ENCODE measurements at places on chromosomes 3 and 15.

GRCh38 chr15:80931721-80932512 lies 57.7 kb downstream of the MESD start:
- DNase-seq, result no peak

- no peak for DNase-seq
These were observed 386.2 kb upstream of the ARHGEF26 start for GRCh38 chr3:153734777-153735551.

GRCh38 chr15:75369897-75370581 lies 1.6 kb upstream of the MAN2C1 start:
- no peak for DNase-seq

DNA sequence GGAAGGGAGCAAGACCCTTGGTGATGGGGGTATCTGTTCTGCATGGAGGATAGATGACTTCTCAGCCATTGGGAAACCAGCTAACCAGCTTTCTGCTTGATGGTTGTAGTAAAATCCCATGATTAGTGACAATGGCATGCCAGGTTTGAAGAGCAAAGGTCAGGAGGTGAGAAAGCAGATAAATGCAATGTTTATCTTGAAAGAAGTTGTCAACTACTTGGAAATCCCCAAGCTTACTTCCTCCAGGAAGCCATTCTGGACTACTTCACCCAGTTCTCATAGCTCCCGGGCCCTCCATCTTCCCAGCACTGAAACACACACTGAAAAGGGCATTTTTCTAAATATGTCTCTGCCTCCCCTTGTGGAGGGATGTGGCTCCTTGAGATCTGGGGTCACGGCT lies 51.3 kb downstream of the SMAD3 start:
- no peak for DNase-seq

DNA sequence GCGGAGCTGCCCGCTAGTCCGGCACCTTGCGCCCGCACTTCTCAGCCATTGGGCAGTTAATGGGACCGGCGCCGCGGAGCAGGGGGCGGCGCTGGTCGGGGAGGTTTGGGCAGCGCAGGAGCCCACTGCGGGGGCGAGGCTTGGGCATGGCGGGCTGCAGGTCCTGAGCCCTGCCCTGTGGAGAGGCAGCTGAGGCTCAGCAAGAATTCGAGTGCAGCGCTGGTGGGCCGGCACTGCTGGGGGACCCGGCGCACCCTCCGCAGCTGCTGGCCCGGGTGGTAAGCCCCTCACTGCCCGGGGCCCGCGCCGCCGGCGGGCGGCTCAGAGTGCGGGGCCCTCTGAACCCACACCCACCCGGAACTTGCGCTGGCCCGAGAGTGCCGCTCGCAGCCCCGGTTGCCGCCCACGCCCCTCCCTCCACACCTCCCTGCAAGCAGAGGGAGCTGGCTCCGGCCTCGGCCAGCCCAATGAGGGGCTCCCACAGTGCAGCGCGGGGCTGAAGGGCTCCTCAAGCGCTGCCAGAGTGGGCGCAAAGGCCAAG lies 835.0 kb downstream of the TBL1XR1 start:
- DNase-seq, result no peak

DNA sequence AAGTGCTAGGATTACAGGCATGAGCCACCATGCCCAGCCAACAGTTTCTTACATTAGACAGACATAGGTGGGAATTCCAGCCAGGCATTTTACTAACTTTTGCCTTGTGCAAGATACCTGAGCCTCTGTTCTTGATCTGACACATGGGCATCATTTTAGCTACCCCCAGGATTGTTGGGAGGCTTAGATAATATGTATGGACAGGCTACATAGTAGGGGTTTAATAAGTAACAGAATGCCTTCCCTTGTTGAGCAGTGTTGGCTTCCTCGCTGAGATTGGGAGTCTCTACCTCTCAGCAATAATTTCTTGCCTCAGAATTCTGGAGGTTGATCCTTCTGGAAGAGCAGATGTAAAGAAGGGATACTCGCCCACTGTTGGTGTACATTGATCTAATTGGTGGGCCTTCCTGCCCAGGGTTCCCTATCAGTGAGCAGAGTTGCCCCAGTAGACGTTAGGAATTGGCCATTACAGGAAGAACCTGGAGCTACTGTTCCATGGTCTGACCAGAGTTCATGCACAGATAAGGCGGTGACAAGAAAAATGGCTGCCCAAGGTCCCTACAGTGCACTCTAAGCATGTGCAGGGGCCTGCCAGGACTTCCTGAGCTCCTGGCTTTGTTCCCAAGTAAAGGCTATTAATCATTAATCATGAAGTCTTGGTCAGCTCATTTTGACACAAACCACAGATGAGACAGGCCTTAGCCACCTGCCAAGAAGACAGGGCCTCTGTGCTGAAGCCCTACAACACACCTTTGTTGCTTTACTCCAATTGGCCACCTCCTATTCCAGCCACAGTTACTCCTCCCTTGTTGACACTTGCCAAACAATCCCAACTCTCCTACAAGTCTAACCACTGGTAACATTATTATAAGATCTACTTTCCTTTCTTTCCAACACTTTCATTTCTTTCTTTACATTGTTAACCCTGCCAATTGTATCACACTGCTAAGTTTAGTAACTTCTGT lies 5.0 kb upstream of the IL17RE start:
- no peak for DNase-seq

DNA sequence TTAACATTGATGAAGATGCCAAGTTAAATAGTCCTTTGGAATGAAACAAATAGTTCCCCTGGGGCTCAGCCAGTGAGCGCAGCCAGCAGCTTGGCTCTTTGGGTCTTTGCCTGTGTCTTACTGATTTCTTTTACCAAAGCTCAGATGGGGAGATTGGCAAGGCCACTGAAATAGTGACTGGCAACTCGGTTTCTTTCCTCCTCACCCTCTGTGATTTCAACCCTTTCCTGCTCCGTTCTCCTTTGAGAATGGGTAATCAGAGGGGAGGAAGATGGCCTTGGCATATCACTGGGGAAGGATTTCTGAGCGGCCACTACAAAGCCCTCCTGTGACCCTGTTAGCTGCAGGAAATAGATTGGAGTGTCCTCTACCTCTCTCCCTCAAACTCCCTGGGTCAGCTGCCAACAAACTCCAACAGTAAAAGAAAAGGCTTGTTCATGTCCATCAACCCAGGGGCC lies 337.1 kb upstream of the LRRFIP2 start:
- no peak for DNase-seq

GRCh38 chr3:27943106-27943505 lies 221.0 kb upstream of the EOMES start:
- no peak for DNase-seq

GRCh38 chr15:101256757-101257156 lies 4.9 kb upstream of the CHSY1 start:
- DNase-seq, result no peak

- DNase-seq, result no peak
These were observed 24.5 kb downstream of the ABHD6 start for GRCh38 chr3:58261954-58262666.

GRCh38 chr15:49815950-49816349 lies 195.1 kb downstream of the DTWD1 start:
- DNase-seq, result no peak

- DNase-seq, result no peak
These were observed 55.8 kb downstream of the LRRN1 start for GRCh38 chr3:3855056-3855455.

DNA sequence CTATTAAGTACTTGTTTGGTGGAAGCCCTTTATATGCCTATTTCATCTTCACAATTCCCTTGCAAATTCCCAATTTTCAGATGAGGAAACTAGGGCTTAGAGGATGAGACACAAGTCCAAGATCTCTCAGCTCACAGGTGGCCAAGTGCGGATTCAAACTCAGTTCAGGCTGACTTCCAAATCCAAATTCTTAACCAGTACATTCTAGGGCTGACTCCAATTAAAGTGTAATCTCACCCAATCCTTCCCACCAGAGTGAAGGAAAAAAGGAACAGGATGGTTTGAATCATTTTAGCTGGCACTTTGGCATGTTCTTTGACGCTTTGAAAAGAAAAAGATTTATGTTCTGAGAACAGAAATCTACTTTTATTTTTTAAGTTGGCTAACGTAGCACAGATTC lies 12.7 kb downstream of the ARHGEF3 start:
- no peak for DNase-seq

- no peak for DNase-seq
These were observed 95.7 kb downstream of the OXSM start for GRCh38 chr3:25885544-25885943.

DNA sequence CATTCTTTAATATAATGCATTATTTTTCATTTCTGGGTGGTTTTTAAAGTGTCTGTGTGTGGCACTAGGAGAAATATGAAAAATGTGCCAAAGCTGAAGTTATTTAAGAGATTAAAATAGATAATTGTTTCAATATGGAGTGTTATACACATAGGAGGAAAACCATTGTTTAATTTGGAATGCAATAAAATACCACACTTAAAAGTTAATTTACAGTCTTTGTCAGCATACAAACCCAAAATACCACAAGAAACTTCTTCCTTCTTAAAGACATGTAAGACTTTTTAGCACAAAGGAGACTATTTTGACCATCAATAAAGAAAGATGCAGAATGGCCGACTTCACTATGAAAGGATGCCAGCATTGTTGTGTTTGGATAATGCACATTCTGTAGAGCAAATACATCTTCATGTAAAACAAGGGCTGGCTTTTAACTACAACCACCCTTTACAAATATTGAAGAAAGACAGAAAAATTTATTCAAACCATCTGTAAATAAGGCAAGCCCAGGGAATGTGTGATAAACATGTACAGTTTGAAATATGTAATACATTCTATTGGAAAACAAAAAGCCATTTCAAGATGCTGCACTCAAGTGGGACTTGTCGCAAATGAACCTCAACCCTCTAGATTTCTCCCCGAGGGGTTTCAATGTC lies 1146.6 kb downstream of the ROBO1 start:
- DNase-seq, result no peak

- DNase-seq, result no peak
These were observed 182.3 kb upstream of the LPP start for GRCh38 chr3:187971629-187972028.

DNA sequence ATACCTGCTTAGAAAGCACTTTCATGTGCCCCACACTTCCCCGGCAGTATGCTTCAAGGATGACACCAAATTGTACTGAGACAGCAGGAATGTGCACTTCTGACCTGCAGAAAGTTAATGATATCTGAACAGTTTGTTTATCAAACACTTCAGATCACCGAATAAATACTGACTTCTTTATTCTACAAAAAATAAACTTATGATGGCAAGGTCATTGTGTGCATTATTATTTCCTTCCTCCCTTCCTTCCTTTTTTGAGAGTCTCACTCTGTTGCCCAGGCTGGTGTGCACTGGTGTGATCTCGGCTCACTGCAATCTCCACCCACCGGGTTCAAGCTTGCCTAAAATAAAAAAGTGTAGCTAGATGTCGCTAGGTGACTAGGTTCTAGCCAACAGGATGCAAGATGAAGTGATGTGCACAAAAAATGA lies 80.3 kb downstream of the FAIM start:
- no peak for DNase-seq

DNA sequence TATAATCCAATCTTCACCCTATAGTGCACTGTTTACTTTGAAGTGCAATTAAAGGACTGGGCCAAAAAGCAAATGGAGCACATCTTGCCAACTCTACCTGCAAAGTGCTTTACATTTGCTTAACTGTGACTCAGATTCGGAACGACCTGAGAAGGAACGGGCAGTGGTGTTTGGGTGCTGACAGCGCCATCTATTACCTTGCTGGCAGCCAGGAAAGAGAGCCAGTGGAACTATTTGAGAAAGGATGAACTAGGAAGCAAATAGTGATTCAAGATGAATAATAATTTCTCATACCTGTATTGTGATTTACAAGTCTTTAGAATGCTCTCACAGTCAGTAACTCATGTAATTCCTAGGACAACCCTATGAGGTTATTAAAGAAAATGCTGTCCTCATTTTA lies 312.9 kb downstream of the PDCD6IP start:
- no peak for DNase-seq

DNA sequence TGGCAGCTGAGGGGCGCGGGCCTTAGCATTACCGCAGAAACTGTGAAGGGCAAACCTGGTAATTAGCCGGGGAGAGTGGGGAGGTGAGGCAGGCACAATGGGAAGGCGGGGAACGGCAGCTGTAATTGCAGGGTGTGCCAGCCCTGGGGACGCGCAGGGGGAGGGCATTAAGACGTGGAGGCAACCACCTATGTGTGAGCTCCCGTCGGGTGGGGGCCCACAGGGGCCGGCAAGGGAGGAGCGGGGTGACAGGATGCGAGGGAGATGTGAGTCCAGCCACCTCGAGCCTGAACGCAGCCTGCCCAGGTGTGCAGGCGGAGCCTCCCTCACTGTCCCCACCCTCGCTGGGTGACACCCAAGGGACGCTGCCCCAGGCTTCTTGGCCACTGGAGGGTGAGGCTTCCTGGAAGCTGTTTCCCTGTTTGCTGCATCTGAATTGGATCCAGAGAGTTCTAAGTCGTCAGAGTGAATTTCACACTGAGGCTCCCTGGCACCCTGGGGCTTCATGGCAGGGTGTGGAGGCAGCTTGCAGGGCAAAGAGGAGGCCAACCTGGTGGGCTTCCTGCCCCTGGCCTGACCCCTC lies 130.6 kb upstream of the MEF2A start:
- DNase-seq, result no peak

GRCh38 chr15:97909291-97909891 lies 51.1 kb upstream of the ARRDC4 start:
- peak; percentile 14 for DNase-seq

- DNase-seq, result no peak
These were observed 8.3 kb downstream of the ARL14 start for GRCh38 chr3:160685144-160685766.

GRCh38 chr3:116165135-116165534 lies 280.2 kb downstream of the LSAMP start:
- DNase-seq, result no peak

GRCh38 chr15:33807665-33808064 lies 160.6 kb upstream of the CHRM5 start:
- no peak for DNase-seq

DNA sequence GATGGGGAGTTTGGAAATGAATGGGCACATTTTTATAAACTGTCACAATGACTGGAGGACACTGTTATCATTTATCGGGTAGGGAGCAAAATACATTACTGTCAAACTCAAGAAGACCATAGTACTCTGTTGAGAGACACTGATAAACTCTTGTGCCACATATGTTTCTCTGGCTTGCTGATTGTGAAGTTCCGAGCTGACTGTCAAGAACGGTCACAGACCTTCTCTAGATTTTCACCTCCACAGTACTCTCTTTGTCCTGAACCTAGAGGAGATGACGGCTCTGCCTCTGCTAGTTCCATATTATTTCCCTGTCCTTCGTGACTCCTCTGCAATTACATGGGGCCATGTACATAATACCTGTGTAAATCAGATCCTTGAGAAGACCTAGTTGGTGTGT lies 451.9 kb downstream of the LPP start:
- DNase-seq, result no peak

GRCh38 chr15:89105147-89105546 lies 16.9 kb downstream of the ABHD2 start:
- DNase-seq, result no peak

All from CD8-positive, alpha-beta memory T cell (primary cell).